Activated T-helper 17 cell treated with anti-CD3 and anti-CD28 coated beads, Interleukin-2, amount 50 U/mL, for 72 hours (primary cell): ENCODE measurements at places on chromosomes 7 and 10.

DNA sequence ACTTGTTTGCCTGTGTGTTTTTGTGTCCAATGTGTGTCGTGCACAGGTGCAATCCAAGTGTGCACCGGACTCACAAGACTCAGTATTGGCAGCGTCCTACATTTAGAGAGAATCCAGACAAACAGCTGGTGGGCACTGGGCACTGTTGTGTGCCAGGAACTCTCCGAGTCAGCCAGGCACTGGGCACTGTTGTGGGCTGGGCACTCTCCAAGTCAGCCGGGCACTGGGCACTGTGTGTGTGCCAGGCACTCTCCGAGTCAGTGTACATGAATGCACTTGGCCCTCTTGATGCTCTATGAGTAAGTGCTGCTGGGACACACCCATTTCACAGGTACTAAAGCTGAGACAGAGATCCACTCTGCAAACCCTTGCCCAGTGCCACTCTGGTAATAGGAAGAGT is 303.5 kb downstream of the PTPRN2 start:
- no peak for ATAC-seq

DNA sequence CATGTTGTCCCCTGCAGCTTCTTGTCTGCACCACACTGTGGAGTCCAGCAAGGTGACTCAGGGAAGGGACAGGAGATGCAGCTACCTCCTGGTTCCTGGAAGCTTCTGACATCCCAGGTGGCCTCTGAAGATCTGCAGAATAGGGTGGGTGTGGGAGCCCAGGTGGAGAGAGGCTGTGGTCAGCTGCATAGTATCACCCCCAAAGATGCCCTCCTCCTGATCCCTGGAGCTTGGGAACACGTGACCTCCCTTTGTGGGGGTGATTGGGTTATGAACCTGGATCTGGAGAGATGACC is 25.4 kb downstream of the CALML3 start:
- ATAC-seq, result no peak

- no peak for ATAC-seq
Measured at GRCh38 chr10:132687893-132688579, 97.9 kb downstream of the NKX6-2 start.

GRCh38 chr7:127250312-127251035 is 2.3 kb downstream of the GRM8 start:
- no peak for ATAC-seq

DNA sequence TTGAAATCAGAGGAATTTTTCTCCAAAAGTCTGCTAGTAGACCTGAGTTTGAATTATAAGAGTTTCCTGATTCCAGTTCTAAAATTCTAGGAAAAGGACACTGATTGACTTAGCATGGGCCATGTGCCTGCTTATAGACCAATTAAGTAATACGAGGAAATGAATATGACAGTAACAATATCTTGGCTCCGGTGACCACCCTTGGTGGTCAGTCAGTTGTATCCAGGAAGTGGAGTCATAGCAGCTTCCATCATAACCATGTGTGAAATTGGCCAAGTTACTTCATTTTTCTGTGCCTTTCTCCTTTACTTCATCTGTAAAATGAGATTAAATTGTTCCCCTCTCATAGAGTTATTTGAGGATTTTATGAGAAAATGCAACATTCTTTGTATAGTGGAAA is 66.9 kb downstream of the MTPAP start:
- ATAC-seq, result no peak

GRCh38 chr10:132884691-132885271 is 57.6 kb downstream of the CFAP46 start:
- ATAC-seq, result no peak

GRCh38 chr7:159031750-159032149 is 112.9 kb downstream of the VIPR2 start:
- ATAC-seq, result no peak

GRCh38 chr7:135792363-135792668 is 43.7 kb upstream of the FAM180A start:
- no peak for ATAC-seq

DNA sequence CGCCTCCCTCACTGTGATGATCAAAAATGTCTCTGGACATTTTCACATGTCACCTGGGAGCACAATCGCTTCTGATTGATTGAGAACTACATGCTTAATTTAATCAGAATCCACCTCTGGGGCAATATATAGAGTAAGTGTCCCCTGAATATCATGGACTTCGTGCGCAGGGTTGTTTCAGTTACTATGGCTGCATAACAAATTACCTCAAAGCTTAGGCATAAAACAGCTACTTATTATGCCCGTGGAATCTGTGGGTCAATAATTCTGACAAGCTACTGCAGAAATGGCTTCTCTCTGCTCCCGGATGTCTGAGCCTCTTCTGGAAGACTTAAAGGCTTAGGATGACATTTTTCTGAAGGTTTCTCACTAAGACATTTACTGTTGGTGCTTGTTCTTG is 334.4 kb downstream of the GPR158 start:
- ATAC-seq, result no peak

GRCh38 chr7:158301207-158301606 is 286.4 kb downstream of the PTPRN2 start:
- no peak for ATAC-seq

DNA sequence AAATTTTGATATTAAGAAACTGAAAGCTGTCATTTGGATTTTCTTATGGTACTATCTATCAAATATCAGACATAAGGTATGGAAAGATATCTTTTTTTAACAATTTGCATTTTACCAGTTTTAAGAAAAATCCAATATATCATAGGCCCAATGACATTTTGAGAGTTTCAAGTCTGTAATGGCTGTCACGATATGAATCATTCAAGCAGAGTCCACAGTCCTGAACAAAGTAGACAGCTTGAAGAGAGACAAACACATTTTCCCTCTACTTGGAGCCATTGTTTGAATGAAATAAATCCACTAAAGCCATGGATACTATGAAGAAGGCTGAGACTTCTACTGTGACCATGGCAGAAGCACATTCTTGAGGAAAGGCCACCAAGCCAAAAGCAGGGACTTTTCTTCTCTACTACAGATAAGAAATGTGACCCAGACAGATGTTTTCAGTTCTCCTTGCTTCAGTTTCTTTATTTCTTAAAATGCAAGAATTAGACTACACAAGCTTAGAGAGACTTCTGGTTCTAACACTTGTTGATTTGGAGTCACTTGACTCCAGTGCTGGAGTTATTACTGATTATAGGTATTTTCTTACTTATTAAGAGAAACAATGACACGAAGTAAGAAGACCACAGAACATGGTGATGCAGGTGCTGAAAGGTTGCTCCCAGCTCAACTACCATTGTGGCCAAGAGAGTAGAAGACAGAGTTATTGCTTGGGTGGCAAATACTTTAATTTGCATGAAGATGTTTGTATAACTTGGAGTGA is 429.1 kb downstream of the KIF20B start:
- ATAC-seq, result no peak
